ENCODE measurements at places on chromosomes 16 and 17.

DNA sequence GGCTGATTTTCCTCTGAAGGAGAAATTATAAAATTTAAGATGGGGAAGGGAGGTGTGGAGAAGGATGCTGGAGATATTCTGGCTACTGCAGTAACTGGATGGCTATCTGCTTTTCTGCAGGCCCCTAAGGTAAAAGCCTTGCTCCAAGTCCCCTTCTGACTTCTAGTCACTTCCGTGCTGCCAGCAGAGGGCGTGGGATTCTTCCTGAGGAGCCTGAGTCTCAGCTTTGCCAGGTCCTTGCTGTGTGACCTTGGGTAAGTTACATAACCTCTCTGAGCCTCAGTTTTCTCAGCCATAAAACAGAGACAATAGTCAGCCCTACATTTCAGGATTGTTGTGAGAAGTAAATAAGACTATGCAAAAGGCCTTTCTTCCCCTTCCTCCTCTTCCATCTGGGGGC is 24.3 kb upstream of the TMEM220 start:
- DNase-seq: no peak

- no peak for DNase-seq
Measured at GRCh38 chr16:85314512-85314971, 202.3 kb upstream of the CIBAR2 start.

DNA sequence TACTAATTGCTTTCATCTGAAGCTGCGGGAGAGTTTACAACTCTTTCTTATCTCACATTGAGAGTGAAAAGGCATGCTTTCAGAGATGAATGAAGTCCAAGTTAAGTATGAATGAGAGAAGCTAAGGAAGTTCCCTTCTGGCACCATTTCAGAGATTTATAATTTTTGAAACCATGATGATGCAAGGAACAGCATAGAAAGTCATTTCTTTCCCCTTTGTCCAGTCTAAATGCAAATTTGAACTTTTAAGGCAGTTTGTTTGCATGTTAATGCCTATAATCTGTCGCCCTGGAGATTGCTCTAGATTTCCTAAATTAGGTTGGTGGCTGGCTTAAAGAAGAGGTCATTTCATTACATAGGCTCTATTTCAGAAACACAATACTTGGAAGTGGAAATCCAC is 594.8 kb upstream of the GOT2 start:
- DNase-seq: no peak

DNA sequence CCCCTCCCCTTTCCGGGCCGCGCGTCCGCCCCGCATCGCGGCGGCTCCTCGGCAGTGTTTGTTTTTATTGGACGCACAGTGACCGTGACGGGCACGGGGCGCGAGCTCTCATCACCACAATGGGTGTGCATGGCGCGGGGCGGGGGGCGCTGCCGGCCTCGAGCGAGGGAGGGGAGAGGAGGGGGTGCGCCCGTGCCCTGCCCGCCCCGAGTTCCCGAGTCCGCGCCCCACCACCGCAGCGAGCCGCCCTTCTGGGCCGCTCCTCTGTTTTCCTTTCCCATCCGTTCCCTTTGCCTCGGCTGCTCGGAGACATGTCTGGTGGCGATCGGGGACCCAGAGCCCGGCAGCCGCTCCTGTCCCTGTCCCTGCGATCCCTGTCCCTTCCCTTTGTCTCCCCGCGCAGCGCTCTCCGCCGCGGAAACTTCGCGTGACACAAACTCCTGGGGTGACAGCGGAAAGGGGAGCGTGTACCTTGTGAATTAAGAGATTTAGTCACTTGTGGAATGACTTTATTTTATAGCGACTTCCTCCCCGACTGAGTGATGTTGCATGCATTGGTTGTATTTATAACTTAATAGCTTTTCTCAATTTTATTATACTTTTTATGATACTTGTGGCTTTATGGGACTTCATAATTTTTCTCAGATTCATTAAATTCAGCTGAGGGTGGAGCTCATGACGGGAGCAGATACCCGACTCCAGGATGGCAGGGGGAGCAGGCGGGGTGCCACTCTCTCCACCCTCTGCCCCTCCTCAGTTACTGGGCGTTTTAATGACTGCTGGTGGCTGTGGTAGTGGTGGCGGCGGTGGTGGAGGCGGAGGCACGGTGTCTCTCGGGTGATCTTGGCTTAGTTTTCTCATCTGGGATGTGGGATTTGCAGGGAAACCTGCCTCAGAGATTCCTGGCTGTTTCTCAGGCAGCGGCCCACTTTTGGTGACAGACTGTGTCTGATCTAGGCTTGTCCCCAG is 40.8 kb downstream of the MRM1 start:
- no peak for DNase-seq
